Nucleus accumbens (tissue), 56 donors: ENCODE measurements at places on chromosomes 16 and 17.

GRCh38 chr17:36680701-36681202 lies 79.4 kb downstream of the MRM1 start:
- DNase-seq = no peak

- DNase-seq = no peak
Measured at GRCh38 chr17:53134548-53134947, 688.2 kb upstream of the KIF2B start.

DNA sequence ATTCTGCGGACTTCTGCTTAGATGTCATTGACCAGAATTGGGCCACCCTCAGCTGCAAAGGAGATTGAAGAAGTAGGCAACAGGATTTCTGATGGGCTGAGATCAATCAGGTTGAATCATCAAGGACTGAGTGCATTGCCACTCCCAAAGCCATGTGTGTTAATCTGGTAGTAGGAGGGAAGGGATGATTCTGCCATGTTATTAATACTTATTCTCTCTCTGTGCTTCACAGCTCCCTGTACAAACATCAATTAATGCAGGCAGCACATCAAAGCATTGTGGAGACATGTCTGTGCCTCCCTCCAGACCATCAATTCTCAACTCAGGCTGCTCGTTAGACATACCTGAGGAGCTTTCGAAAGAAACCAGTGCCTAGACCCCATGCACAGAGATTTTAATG lies 11.6 kb downstream of the LRRC3C start:
- DNase-seq = no peak

DNA sequence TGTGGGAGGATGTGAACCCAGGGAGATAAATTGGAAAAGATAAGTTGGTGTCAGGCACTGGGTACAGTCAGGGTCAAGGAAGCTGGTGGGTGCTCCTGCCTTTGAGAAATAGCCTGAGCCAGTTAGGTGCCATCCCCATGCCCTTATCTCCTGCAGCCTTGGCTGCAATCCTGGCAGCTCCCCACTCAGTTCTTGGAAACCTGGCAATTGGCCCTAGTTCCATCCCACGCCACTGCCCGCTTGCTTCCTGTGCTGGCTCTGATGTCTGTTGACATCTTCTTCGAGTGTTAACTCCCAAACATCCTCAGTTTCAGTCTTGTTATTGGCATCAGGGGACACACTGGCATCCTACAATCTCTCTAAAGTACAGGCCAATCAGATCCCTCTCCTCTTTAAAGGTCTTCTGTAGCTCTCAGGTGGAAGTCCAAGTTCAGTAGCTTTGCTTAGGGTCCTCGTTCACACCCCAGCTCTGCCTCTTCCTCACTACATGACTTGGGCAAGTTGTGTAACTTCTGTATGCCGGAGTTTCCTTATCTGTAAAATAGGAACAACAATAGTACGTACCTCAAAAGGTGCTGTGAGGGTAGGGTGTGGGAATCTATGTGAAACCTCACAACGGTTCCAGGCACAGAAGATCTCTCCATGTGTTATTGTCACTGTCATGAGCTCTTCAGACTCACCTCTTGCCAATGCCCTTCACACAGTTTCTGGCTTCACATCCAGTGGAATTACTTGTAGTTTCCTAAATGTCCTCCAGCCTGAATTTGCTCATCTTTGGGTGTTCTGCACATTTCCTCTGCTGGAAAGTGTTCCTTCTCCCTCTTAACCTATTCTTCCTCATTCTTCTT lies 13.5 kb upstream of the PRKAR1A start:
- DNase-seq = no peak

GRCh38 chr16:24504472-24505345 lies 34.7 kb upstream of the RBBP6 start:
- DNase-seq = no peak

DNA sequence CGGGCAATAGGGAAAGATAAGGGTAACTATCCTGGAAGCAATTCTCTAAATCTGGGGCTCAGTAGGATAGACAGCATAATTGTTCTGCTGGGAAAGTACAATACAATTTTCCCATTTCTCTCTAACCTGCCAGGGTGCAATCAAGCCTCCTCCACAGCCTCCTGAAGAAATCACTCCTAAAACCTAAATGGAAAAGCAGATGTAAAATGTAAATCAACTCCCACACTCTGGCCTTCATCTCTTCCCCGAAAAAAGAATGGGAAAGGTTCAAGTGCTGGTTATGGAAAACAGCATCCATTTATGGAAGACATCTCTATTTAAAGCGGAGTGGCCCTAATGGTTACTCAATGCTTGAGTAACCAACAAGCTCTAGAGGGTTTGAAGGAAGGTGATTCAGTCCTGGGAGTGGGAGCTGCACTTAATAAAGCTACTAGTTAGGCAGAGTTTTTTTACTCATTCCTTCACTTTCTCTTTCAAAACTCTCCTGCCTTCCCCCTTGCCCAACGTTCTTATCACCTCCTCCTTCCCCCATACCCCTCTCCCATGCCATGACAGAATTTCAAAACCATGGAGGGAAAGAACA lies 5.1 kb downstream of the MMD start:
- DNase-seq = no peak

- DNase-seq = no peak
Measured at GRCh38 chr17:17254036-17254435, 17.1 kb upstream of the FLCN start.

GRCh38 chr17:77959126-77959925 lies 823 bp downstream of the TNRC6C start:
- DNase-seq = no peak

DNA sequence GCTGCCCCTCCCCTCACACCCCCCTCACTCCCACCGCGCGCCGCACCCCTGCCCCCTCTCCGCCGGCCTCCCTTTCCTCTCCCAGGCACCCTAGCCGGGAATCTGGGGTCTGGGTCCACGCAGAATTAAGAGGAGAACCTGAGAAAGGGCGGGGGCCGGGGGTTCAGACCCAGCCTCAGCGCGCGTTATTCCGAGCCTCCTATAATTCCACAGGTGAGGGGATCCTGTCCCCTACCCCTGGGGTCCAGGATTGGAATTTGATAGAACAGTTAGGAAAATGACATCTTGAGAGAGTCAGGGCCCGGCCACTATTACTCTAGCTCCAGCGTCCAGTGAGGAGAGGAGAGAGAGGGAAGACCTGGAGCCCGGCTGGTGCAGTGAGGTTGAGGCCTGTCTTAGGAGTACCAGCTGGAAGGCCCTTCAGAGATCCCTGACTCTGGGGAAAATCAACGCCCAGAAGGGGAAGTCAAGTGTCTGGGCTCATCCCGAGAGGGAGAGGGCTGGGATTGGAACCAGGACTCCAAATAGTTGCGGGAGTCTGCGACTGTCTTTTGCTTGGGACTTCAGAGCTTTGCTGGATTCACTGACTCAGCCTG lies 17.3 kb downstream of the GRB7 start:
- no peak for DNase-seq

GRCh38 chr17:28792877-28793661 lies 49.3 kb downstream of the TRAF4 start:
- no peak for DNase-seq

DNA sequence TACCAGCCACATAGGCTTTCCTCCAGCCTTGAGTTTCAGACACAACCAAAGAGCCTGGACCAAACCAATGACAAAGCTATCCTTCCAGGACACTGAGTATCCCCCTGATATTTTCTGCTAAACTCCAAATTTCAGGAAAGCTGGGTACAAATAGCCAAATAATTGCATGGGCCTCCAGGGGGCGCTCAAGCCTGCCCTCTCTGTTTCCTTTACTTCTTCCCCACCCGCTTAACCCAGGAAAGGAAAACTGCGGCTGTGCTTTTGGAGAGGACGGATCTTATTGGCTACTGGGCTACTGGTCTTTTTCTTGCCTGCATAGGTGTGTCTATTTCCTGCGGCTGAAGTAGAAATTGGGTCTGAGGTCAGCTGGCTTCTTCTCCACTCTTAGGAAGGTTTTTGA lies 30.1 kb downstream of the GNGT2 start:
- DNase-seq = peak; percentile 12

- no peak for DNase-seq
Measured at GRCh38 chr17:9905902-9906301, 831 bp upstream of the RCVRN start.

DNA sequence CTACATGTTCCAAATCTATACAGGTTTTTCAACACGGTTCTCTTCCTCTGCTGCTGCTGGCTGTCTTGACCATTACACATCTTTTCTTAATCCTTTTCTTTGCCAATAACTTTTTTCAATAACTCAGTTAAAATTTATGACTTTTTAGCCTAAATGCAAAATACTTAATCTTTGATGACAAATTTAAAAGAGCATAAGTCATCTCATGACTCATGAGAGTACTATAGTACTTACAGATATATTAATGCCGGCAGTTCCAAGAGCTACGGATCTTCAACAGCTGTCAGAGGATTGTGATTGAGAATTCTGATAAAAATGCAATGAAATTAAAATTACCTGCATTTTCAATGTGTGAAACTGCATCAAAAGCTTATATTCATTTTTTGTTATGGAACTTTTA lies 105.5 kb downstream of the KPNA2 start:
- no peak for DNase-seq

GRCh38 chr17:78148286-78149016 lies 2.3 kb downstream of the C17orf99 start:
- DNase-seq = no peak

DNA sequence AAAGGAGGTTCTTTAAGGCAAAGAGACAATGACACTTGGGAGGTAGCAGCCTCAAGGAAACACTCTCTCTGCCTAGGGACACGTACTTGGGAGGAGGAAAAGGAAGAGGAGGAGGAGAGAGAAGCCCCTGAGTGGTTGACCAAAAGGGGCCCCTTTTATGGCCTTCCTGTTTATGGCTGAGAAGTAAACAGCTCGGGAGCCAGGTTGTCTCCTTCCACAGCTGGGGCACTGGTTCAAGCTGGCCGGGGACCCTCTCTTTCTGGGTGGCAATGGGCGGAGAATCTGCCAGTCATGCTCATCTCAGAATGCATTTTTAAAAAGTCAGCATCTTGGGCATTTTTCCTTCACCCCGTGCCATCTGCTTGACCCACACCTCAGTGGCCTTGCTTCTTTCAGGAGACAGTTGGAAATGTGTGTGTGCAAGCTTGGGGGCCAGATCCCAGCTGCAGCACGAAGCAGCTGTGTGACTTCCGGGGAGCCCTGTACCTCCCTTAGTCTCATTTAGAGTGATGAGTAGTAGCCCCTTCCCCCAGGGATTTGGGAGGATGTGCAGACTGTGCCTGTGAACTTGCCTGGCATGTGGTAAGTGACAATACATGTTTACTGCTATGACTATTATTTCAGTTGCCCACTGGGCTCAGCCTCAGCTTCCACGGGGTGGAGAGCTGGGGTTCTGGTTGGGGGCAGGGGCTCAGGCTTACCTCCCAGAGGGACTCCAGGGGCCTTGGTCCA lies 33.8 kb upstream of the SALL1 start:
- DNase-seq = no peak

DNA sequence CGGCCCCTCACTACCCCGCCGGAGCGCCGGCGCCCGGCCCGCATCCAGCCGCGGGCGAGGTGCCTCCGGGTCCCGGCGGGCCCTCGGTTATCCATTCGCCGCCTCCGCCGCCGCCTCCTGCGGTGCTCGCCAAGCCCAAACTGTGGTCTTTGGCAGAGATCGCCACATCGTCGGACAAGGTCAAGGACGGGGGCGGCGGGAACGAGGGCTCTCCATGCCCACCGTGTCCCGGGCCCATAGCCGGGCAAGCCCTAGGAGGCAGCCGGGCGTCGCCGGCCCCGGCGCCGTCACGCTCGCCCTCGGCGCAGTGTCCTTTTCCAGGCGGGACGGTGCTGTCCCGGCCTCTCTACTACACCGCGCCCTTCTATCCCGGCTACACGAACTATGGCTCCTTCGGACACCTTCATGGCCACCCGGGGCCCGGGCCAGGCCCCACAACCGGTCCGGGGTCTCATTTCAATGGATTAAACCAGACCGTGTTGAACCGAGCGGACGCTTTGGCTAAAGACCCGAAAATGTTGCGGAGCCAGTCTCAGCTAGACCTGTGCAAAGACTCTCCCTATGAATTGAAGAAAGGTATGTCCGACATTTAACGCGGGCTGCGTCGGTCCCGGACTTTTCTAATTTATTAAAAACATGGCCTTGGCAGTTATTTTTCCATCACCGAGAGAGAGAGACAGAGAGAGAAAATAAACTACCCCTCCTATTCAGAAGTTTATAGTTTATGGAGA lies 2.8 kb downstream of the IRX5 start:
- no peak for DNase-seq

DNA sequence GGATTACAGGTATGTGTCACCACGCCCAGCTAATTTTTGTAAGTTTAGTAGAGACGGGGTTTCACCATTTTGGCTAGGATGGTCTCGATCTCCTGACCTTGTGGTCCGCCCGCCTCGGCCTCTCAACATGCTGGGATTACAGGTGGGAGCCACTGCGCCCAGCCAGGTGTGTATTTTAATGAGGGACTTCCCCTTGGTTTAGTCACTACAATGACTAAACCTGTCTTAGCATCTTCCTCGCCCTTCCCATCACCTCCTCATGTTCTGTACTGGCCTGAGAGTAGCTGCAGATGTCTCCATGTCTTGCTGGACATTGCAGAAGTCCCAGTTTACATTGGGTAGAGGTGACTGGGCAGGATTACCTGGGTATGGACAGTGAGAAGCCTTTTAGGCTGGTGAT lies 9.6 kb downstream of the SLC7A6 start:
- DNase-seq = no peak
